ENCODE measurements at places on chromosomes 7 and 10.
A peak's percentile ranks its signal among the peaks of the same experiment; 100 is the strongest.

GRCh38 chr10:129098517-129098916 lies 368.5 kb upstream of the MGMT start:
- DNase-seq, result no peak

DNA sequence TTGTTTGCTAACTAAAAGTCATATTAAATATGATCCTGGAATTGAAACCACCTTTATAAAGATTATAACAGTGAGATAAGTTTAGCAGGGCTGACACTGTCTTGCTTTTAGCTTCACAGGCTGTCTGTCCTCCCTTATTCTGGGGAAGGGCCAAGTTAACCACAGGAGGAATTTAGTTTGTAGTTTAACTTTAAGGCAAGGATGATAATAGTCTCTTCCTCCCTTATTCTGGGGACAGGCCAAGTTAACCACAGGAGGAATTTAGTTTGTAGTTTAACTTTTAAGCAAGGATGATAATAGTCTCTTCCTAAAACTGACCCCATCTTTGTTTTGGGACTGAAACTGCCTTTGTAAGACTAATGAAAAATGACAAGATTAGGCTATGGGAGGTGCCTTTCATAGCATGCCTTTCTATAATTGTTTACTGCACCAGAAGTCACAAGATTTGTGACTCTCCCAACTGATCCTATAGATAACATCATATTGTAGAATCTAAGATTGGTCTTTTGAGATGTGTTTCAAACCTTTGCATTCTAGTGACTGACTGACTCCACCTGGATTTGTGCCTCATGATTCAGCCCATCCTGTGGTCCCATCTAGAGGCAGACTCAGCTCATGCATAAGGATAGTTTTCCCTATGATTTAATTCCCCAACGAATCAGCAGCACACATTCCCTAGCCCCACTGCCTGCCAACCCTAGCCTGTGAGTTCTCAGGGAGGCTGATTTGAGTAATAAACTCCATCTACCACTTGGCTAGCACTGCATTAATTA lies 212.0 kb downstream of the MAGI2 start:
- no peak for DNase-seq

DNA sequence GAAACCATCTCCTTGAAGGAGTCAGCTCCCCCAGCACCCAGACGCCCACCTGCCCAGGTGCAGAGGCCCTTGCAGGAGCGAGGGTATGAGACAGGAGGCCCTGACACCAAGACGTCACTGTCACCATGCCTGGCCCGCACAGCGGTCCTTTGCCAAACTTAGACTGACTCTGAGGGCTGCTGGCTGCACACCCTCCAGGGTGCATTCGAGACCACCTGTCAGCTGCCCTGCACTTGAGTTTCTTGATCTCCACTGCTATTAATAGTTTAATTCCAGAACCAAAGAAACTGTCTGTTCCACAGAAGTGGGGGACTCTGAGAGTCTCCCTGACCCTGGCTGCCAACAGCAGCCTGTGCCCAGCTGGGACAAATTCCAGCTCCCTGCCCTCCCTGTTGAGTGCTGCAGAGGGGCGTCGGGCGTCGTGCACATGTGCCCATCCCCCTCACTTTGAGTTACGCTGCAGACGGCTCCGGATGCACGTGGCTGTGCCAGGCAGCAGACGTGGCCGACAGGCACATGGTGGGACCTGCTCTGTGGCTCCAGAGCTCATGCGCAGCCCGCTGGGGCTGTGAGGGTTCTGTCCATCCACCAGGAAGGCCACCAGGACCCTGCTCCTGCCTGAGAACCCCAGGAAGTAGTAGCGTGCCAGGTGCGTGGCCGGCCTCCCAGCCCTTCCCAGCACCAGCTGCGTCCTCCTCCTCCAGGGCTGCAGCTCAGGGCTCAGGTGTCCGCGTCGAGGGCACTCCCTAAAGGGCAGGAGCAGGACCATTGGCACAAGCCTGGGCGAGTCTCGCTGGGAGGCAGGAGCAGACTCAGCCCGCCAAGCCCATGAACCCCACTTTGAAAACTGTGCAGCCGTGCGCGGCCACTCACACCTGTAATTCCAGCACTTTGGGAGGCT lies 24.8 kb downstream of the ELFN1 start:
- no peak for DNase-seq

GRCh38 chr10:108375691-108376090 lies 1211.2 kb upstream of the SORCS1 start:
- no peak for DNase-seq

DNA sequence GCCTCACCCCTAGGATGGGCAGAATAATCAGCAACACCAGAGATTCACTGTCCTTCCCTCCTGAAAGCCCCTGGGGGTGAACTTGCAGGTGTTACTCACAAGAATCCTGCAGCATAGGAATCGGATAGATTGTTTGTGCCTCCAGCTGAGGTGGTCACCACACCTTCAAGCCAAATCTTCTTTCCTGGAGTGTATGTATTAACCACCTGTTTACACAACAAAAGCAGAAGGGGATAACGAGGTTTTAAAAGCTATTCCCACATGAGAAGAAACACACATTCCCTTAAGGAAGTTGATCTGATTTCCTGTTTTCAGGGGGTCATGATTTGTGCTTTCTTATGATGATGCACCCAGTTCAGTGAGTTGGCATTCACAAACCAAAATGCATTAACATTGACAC lies 173.8 kb upstream of the HPS1 start:
- no peak for DNase-seq

- DNase-seq, result no peak
Observed at GRCh38 chr10:96973809-96974747, 142.0 kb downstream of the LCOR start.

- DNase-seq, result no peak
Observed at GRCh38 chr7:71442492-71443190, 310.7 kb downstream of the GALNT17 start.

GRCh38 chr7:50303335-50304128 lies 984 bp upstream of the IKZF1 start:
- peak; percentile 15 for DNase-seq

- DNase-seq, result no peak
Observed at GRCh38 chr10:110110338-110110737, 97.1 kb upstream of the MXI1 start.

- no peak for DNase-seq
Observed at GRCh38 chr7:99112097-99112496, 31.8 kb downstream of the SMURF1 start.

DNA sequence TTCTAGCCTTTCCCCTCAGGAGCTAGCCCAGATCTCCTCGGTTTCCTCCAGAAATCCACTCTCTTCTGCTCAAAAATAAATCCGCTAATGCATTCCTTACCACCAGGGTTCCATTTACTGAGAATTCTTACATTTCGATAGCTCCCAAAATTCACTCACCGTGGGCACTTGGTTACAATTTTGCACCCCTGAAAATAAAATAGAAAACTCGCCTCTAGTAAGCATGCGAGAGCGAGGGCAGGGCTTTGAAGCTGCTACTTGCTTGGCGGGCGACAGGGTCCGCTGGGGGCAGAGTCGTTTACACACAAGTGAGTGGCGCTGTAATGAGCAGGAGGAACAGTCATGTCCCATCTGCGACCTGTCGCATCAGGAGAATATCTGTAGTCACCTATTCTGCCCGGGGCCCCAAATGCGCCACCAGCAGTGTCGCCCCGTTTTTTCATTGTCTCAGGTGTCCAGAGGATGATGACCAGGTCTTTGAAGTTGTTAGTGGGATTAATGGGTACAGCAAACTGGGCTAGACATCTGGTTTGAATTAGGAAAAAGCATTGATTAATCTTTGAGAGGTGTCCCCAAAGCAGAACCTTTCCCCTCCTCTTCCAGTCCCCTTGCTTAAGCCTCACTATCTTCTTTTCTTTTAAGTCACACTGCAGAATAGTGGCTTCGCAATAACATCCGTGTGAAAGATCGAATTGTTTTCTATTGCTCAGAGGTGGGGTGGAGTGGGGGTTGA lies 1.2 kb upstream of the MEOX2 start:
- no peak for DNase-seq

DNA sequence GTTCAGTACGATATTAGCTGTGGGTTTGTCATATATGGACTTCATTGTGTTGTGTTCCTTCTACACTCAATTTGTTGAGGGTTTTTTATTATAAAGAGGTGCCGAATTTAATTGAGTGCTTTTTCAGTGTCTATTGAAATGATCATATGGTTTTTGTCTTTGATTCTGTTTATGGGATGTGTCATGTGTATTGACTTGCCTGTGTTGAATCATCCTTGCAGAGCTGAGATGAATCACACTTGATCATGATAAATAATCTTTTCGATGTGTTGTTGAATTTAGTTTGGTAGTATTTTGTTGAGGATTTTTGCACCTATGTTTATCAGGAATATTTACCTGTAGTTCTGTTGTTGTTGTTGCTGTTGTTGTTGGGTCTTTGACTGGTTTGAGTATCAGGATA lies 39.8 kb downstream of the ATOH7 start:
- no peak for DNase-seq

DNA sequence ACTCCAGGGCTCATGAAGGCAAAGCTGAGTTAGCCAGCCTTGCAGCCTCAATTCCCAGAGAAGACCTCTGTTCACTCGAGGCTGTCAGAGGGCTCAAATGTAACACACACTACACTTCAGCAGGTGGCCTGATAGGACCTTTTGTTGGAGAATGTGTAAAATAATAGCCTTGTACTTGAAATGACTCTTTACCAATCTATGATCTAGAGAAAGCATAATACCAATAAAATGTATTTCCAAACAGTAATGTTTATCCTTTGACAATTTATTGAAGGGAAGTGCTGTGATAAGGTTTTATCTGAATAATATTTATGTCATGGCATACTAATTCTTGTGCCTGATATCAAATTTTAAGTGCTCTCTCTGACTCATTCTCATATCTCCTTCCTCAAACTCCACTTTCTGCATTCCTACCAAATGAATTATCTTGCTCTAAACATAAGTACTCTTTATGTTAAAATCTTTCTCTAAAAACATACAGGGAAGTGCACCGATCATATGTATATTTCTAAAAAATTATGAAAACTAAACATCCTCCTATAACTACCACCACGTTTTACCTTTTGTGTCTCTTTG lies 20.9 kb downstream of the CYP3A7 start:
- DNase-seq, result no peak

GRCh38 chr10:96683710-96684109 lies 36.6 kb downstream of the PIK3AP1 start:
- DNase-seq, result no peak

GRCh38 chr10:92238586-92239098 lies 52.2 kb downstream of the CPEB3 start:
- DNase-seq, result no peak

GRCh38 chr7:140726281-140726680 lies 29.8 kb downstream of the NDUFB2 start:
- DNase-seq, result no peak

GRCh38 chr10:4448030-4448429 lies 378.0 kb upstream of the AKR1E2 start:
- DNase-seq, result no peak

- DNase-seq, result no peak
Observed at GRCh38 chr7:35463751-35464150, 209.9 kb upstream of the TBX20 start.

DNA sequence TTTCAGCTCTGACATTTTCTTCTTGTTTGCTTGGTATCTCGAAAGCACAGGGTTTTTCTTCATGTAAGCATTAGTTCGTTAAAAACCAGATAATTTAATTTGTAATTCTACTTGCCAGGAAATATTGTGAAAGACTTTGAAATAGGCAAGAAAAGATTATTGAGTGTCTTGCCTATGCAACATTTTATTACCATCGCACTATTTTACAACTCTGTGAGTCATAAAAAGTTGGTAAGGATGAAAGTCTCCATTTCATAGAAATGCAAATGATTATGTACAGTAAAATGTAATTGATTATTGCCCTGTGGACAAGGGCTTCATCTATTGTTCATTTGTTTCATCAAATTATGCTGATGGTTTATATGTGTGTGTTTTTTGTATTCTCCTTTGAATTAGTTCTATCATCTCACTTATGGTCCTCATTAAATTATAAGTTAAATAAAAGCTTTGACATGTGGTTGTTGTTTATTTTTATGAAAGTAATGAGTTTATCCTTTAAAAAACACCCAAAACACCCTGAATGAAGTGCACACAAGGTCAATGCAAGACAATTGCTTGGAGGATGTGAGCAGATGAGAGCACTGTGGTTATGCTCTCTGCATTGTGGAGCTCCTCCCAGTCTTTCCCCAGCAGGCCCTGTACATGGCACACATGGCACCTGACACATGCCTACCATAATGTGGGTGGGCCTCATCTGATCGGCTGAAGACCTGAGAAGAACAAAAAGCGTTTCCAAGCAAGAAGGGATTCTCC lies 230.8 kb downstream of the CXCL12 start:
- DNase-seq, result no peak

DNA sequence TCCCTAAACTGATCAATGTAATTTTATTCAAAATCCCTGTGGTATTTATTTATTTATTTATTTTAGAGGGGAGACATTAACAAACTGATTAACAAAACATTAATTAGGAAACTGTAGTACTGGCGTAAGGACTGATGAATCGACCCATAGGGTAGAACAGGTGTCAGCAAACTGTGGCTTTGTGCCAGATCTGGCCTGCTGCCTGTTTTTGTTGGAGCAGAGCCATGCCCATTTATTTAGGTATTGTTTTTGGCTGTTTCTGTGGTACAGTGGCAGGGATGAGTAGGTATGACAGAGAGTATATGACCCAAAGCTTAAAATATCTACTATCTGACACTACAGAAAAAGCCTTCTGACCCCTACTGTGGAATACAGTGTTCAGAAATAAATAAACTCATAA lies 332.5 kb upstream of the ETV1 start:
- DNase-seq, result no peak

- DNase-seq, result no peak
Observed at GRCh38 chr7:107503687-107504086, 33.8 kb downstream of the GPR22 start.

GRCh38 chr7:71311576-71311975 lies 179.6 kb downstream of the GALNT17 start:
- no peak for DNase-seq

- DNase-seq, result no peak
Observed at GRCh38 chr7:32264702-32265284, 194.6 kb upstream of the PDE1C start.

DNA sequence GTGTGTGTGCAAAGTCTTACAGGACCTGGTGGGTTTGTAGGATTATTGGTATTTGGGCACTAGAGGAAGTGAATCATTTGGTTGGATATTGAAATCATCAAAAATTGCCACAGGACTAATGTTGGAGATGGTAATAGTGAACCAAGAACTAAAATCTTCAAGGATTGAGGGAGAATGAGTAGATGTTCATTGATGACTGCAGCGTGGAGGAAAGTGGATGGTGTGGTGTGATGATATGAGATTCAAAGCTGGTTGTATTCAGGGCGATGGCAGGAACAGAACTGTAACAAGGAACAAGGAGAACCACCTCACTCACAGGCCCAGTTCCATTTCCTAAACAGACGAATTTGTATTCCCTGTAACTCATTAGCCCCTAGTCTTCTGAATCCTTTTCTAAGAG lies 90.3 kb downstream of the TRIM24 start:
- no peak for DNase-seq

DNA sequence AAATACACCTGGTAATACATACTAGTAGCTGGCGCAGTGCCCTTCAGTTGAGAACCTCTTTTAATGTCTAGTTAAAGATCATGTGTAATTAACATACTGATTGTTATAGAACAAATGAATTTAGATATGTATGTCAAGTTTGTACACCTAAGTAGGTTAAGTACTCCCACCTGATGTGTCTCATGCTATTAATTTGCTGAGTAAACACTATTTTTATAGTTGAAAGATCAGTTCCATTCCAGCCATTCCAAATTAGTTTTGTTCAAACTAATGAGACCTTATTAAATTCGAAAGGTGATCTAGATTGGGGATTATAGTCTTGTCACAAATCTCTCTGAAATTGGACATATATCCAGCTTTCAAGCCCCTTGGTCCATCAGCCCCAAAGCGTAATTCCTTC lies 710.0 kb downstream of the LRMDA start:
- no peak for DNase-seq

- no peak for DNase-seq
Observed at GRCh38 chr10:75765789-75766096, 334.3 kb downstream of the LRMDA start.

Measured in T follicular helper cell (primary cell).